ENCODE measurements at places on chromosomes 6 and 20.

DNA sequence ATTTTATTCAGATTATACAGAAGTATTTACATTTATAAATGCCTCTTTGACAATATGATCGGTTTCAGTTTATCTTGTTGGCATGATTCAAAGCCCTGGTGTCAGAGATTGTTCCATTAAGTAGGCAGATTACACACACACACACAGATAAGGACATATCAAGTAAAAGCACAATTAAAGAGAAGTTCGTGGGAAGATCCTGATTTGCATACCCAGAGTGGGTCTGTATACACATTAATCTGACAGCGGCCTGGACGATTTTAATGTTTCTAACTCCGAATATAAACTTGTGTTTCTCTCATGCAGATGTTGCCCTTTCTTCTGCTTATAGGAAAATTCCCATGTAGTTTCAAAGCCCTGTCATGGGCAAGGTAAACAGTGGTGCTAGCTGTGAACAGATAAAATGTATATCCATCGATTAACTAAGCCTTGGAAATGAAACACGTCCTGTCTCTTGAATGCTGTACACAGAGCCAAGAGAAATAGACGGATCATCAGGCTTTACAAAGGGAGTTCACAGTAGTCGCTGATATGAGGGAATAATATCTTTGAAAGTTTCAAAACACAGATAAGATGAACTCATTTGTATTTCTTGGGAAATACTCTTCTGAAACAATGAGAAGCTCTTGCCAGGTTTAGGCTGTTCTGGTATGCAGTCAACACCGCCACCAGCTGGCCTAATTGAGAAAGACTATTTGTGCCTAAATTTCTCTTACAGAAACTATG, 108.2 kb upstream of the GMDS start:
- DNase-seq: no peak

GRCh38 chr6:38262609-38263008, 377.1 kb downstream of the BTBD9 start:
- no peak for DNase-seq

- no peak for DNase-seq
These were observed 22.9 kb upstream of the PAX1 start for GRCh38 chr20:21682521-21682954.

- DNase-seq: no peak
These were observed 34.9 kb upstream of the EXOC2 start for GRCh38 chr6:727856-728255.

GRCh38 chr20:35111141-35111888, 18.7 kb upstream of the TRPC4AP start:
- no peak for DNase-seq

GRCh38 chr20:17471606-17472187, 59.5 kb downstream of the BFSP1 start:
- no peak for DNase-seq

- DNase-seq: no peak
These were observed 1.5 kb upstream of the FAM83D start for GRCh38 chr20:38924718-38925117.

DNA sequence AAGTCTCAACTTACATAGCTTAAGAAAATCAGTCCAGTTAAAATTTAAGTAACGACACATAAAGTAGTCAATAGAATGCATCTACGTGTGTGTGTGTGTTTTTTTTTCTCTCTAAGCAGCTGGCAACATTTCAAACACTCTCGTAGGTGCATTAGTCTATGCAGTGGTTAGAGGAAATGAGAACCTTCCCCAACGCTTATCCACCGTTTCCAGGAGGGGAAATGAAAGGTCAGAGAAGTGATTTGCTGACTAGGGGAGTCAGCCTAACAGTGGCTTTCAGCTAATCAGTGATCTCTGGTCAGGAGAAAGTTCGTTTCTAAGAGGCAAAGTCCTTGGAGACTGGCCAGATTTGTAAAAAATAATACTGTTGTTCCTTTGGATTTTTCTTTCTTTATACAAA, 806.6 kb downstream of the C6orf118 start:
- DNase-seq: no peak

DNA sequence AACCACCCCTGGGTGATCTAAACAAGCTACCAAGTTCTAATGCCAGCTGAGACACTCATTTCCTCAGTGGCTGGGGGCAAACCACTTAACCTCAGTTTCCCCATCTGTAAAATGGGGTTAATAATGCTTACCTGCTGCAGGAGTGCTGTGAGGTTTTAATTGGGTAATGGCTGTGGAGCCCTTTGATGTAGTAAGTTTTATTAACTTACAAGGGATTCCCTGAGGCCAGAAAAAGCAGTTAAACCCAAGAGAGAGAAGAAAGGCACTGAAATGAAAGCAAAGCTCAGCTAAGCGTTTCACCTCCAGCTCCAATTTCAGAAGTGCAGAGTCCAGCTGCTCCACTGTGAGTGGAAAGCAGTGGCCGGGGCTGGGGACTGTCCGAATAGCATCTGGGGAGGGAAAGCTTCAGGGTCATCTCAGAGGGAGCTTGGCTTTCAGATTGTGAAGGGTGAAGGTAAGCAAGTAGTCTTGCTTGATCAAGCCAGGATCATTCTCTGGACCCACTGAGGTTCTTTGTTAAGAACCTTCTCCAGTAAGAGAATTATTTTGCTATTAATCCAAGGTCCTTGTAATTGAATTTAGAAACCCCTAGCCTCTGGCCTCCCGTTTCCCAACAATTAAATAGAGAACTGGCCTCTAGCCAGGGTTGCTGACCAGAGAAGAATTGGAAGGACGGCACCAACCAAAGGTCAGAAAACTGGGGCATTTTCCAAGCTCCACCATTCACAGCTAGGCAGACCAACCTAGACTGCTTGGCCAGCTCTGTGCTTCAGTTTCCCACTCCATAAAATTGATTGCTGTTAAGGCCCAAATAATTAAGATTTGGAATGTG, 20.9 kb upstream of the TCP11 start:
- DNase-seq: no peak

All from stimulated activated CD8-positive, alpha-beta memory T cell treated with anti-CD3 and anti-CD28 coated beads, Interleukin-7, amount 100 ng/mL, for 1 hour (primary cell).